ENCODE measurements at places on chromosomes 5 and 9.

DNA sequence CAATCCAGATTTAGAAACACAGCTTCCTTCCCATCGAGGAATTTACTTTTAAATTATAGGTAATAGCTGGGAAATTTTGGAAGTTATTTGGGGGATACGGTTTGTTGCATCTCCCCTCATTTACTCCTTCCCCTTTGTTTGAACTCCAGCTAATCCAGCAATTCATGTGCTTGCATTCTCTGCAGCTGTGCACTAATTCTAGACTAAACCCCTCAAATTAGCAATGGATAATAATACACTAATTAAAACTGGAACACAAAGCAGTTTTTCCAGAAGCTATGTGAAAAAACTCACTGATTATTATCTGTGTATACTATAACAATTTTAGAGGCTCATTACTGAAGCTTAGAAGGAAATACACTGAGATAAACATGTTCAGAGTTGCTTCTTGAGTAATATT, 751.2 kb upstream of the ZNF608 start:
- DNase-seq, result no peak

DNA sequence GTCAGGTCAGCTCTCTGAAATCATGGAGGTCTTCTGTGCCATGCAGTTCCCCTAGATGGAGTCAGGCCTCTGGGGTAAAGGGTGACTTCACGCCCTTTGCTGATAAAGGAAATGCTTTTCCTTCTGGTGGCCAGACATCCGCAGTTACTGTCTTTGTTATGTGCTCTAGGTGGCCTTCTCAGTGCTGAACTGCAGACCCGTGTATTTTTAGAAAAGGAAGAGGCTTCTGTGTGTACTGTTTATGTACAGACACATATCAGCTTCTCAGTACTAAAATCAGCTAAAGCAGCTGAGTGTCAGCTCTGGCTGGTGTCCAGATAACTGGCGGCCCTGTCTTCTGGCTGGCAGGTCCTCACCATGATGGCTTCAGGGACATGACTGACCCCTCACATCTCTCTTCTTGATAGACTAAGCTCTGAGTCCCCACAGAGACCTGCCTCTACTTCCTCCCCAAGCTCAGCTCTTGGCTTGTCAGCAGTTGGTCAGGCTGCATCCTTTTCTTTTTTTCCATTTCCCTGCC, 75.3 kb downstream of the ARHGAP26 start:
- no peak for DNase-seq

GRCh38 chr9:96317335-96317980, 15.5 kb upstream of the HSD17B3 start:
- peak; percentile 68 for DNase-seq

- no peak for DNase-seq
Measured at GRCh38 chr5:14501353-14502293, 80.0 kb upstream of the OTULINL start.

- no peak for DNase-seq
Measured at GRCh38 chr9:120184266-120184665, 395.7 kb downstream of the CDK5RAP2 start.

DNA sequence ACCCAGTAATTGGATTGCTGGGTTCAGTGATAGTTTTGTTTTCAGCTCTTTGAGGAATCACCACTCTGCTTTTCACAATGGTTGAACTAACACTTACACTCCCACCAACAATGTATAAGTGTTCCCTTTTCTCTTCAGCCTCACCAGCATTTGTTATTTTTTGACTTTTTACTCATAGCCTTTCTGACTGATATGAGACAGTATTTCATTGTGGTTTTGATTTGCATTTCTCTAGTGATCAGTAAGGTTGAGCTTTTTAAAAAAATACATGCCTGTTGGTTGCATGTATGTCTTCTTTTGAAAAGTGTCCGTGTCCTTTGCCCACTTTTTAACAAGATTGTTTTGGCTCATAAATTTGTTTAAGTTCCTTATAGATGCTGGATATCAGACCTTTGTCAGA, 185.7 kb upstream of the CCNH start:
- no peak for DNase-seq

DNA sequence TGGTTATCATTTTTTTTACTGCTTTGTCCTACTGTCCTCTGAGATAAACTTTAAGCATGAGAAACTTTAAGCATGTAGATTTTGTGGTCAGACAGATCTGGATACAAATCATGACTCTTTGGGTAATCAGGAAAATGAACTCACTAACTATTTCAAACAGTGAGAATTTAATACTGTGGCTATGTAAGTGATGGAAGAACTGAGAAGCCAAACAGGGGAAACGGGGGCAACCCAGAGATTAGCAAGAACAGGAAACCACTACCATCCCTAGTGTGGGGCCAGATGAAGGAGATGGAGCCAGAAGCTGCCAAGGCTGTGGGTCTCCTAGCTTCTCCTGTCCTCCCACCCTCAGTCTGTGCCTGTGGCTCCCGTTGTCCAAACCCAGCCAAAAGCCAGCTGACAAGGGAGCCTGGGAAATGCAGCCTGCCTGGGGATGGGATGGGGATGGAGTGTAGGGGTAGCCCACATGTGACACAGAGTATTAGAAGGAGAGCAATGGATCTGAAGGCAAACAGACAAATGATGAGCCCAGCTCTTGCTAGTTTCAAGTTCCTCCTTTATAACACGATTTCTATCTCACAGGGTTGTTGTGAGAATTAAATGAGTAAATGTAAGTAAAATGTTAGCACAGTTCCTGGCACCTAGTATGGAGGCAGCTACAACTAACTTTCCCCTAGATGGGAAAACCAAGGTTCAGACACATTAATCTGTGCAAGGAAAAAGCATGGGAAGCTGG, 27.7 kb upstream of the CDC23 start:
- DNase-seq, result no peak

DNA sequence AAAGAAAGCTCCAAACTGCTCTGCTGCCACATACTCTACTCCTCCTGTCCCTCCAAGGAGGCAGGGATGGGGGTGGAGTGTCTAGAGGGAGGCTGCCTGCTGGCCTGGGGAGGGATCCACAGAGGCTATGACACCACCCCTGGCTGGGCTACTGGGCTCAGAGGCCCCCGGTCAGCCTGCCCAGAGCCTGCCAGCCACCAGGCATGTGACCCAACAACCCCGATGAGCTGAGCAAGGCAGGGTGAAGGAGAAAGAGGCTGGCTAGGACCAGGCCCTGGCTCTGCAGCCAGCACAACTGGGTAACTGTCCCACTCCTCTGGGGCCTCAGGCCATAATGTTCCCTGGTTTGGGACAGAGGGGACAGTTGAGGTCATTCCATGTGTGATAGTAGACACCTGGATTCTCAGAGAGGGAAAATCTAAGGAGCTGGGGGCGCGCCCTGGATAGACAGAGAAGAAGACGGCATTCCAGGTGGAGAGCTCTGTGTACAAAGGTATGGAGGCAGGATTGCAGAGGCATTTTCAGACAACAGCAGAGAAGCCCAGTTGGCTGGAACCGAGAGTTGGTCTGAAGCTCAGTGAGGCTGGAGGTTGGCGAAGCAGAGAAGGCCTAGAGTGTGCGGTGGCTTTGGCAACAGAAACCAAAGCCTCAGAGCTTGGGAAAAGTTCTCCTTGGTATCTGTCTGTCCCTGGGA, 33.8 kb upstream of the IL17B start:
- no peak for DNase-seq

- DNase-seq, result no peak
Measured at GRCh38 chr9:80090317-80090716, 518.6 kb downstream of the TLE4 start.

- no peak for DNase-seq
Measured at GRCh38 chr5:157473383-157474320, 13.6 kb downstream of the NIPAL4 start.

- DNase-seq, result no peak
Measured at GRCh38 chr9:36276254-36276653, 18.0 kb upstream of the GNE start.

GRCh38 chr5:81182396-81183390, 50.4 kb upstream of the CKMT2 start:
- no peak for DNase-seq

- DNase-seq, result no peak
Measured at GRCh38 chr5:93735378-93735777, 6.0 kb downstream of the POU5F2 start.
